Thymus (tissue), 14 donors: ENCODE measurements at places on chromosomes 16 and 17.
A peak's percentile ranks its signal among the peaks of the same experiment; 100 is the strongest.

- no peak for DNase-seq
These were observed 2.5 kb downstream of the SGCA start for GRCh38 chr17:50168319-50168718.

GRCh38 chr17:64263000-64263766 is at the start of gene TEX2:
Gene TEX2 (minus strand): TSS chr17:64263260. CDS start chr17:64214217, 49,043 bp downstream.
- peak; percentile 91 for DNase-seq

DNA sequence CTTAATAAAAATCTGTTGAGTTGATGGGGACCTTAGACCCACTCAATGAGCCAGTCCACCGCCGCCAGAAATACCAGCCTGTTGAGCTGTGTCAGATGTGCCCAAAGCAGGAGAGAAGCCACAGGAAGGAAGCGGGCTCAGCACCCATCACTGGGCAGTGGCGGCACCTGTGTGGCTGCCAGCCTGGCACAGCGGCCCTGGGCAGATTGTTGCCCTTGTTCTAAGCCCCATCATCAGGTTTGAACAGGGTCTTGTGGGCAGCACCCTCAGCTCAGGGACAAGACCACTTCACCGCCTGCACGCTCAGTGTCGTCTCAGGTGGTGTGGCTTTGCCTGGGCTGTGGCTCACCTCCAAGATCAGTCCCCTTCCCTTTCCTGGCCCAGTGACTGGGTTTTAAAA is 9.3 kb downstream of the ENDOV start:
- DNase-seq, result no peak

DNA sequence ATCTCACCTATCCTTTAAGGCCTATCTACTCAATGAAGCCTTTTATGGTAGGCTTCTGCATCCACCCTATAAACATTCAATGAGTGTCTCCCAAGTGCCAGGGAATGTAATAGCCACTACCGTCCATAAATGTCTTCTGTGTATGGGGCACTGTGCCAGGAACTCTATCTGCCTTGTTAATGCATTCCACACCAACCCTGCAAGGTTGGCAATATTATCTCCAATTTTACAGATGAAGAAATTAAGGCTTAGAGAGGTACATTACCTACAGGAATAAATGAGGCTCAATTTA is 20.0 kb downstream of the MAP3K14 start:
- no peak for DNase-seq

GRCh38 chr16:48210747-48211146 is 33.4 kb upstream of the LONP2 start:
- no peak for DNase-seq

DNA sequence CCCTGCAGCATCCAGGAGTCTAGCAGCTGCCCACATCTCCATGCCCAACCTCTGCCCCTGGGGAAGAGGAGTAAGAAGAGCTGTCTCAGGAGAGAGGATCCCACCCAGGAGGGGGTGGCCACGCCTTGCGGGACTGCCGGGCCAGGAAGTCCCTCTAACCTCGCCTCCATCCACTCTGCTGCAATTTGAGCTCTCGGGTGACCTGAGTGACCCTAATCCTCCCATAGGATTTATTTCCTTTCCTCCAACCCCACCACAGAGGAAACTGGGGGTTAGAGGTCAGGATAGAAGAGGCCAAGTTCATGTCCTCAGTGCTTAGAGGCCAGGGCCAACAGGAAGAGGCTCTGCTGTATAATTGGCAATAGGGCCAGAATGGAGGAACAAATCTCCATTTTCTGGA is 22.6 kb upstream of the NGFR start:
- DNase-seq, result no peak

- no peak for DNase-seq
These were observed 28.3 kb downstream of the RTN4RL1 start for GRCh38 chr17:1996800-1997288.

- DNase-seq, result no peak
These were observed 2.4 kb downstream of the CD2BP2 start for GRCh38 chr16:30352488-30353401.

- DNase-seq, result no peak
These were observed 13.9 kb upstream of the HELZ start for GRCh38 chr17:67258821-67259468.

- no peak for DNase-seq
These were observed 2.5 kb downstream of the VASN start for GRCh38 chr16:4373909-4374742.

- DNase-seq, result no peak
These were observed 32.6 kb downstream of the SCPEP1 start for GRCh38 chr17:57010487-57010886.

DNA sequence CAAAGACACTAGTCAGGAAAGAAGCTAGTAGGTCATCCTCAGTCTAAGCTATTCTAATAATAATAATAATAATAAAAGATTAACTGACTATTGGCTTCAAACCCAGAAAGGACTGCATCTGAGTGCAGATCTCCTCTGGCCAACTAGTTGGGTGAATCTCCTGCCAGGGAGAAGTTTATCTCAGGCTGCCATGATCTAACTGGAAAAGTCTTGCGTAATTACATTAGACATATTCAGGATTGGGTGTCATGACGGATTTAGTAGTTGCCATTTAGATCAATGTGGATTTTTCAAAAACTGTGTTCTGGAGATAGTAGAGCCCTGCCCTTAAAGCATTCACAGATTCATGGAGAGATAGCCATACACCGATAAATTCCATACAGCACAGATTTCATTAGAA is 69.5 kb downstream of the KIF2B start:
- no peak for DNase-seq

- DNase-seq, result no peak
These were observed 3.5 kb downstream of the ATP2A3 start for GRCh38 chr17:3960764-3961163.

DNA sequence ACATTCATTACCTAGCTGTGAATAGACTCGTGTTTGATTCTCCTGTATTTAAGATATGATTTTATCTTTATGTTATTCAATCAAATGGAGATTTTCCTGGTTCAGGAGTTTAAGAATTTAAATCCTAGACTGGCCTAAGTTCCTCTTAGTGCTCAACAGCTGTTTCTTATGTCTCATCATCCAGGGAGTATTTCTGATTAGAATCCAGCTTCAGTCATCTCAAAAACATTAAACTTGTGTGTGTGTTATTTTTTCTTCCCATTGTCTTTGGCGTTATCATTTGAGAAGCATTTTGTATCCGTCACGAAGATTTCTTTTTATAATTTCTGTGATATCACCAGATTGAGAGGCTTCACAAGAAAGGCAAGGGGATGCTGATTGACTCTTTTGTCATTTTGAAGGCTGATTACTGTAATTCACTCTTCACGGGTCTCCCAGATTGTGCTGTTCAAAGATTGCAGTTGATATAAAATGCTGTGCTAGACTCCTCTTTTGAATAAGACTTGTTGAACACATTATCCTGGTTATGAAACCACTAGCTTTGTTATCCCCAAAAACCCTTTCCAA is 204.8 kb downstream of the CDH8 start:
- no peak for DNase-seq

DNA sequence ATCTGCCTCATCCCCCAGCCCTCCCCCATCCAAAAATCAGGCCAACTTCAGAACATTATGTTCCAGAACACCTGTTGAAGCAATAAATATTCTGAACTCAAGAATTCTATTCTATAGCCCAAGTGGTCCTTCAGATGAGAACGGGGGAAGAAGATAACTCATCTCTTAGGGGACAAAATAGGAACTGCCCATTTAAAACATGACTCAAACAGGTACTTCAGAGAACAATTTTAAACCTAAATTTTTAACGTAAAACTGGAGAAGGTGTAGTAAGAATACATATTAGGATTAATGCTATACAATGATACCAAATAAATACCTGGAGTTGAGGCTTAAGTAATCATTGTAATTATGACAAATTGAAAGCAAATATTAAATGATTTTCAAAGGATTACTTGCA is 112.1 kb downstream of the CDYL2 start:
- DNase-seq, result no peak

- no peak for DNase-seq
These were observed 331.0 kb upstream of the CCL2 start for GRCh38 chr17:33924104-33924503.

- DNase-seq, result no peak
These were observed 62.9 kb downstream of the IL21R start for GRCh38 chr16:27464626-27465482.

GRCh38 chr16:85530370-85530739 is 82.8 kb upstream of the GSE1 start:
- DNase-seq, result no peak
